ENCODE measurements at places on chromosomes 12 and 14.

DNA sequence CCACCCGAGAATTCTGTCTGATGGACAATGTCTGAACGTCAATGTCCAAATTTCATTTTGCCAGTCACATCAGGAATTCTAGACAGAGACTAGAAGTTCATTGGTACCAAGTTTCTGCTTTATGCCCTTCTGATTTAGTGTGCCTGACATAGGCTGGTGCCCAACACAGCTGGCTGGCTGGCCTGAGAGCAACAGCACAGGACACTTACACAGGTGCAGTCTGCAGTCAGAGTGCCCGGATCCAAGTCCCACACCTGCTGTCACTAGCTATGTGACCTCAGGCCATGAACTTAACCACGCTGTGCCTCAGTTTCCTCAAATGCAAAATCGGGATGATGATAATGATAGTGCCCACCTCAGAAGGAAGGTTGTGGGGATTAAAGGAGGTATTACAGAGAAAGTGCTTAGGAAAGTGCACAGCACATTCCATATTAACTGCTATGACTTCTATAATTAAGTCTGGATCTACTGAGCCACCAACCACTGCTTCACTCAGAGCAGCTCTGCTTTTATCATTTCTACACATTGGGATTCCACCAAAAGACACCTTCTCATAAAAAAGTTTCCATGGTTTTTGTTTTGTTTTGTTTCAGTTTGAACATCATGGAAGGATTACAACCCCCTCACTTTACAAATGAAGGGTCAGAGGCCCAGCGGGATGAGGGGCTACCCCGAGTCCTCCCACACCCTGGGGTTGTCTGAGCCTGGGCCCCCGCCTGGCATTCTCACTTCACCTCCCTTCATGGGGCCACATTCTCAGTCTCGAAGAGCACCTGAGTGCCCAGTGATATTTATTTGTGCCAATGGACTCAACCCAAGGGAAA lies 168.8 kb upstream of the BCL2L14 start:
- DNase-seq: no peak

GRCh38 chr12:97112136-97112535 lies 205.1 kb downstream of the NEDD1 start:
- DNase-seq: no peak

DNA sequence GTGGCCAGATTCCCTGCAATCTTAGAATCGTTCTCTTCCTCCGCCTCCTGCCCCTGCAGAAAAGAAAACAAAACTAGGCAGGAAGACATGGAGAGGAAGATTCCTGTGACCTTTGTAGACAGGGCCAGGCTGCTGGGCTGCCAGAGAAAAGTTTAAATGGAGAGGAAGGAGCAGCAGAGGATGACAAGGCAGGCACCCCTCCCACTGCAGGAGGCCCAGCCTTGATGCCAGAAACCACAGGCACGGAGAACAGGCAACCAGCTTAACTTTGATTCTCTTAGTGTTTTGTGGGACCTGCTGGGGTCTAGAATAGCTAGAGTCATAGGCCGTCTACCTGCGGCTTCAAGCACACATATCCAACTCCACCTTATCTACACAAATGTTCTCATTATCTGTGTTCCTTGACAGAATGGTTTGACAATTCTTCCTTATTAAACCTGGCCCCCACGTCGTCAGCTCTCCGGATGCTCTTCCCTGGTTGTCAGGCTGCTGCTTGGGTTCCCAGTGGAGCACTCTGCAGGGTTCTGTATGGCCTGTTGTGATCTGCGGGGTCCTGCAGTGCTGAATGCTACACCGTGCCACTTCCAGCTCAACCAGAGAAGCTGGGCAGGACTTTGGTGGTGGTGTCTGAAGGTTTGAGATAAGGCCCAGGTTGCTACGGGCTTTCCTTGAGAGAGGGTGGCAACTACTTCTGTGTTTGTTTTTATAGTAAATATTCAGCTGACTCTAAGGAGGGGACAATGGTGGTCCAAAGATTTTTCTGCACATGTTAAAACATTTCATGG lies 609.5 kb downstream of the AACS start:
- no peak for DNase-seq

DNA sequence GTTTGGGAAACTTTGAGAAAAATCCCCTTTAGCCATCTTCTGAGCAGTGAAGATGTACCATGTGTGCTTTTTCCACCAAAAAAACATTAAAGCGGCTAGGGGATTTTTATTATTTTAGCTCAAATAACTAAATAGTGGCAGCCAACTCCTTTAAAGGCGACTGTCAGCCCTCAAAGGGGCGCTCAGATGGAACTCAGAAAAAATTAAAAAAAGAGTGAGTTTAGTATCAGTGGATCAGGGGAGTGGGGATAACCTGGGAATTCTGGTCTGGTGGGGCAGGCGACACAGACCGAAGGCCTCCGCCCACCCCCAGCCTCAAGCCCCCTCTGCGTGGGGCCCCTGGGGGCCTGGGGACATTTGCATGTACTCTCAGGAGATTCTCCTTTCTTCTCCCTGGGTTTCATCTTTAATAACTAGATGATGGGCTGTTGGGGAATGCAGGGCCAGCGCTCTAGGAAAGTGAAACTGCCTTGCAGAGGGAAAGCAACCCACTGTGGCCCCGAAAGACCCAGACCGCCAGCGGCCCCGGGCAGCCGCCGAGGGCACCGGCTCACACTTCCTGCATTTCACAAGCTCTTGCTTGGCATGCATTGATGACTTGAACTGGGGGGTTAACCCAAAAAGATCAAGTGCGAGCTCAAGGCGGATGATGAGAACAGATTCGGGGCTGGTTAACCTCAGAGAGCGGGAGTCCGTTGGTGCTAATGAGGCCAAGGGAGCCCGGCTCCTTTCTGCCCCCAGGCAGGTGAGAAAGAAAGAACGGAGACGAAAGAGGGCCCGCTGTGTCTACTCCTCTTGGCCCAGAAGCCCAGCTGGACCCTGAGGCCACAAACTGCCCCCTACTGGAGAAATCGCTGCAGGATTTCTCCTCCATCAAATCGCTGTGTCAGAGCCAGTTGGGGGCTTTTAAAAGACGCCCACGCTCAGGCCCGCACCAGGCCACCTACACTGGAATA lies 7.3 kb upstream of the BATF start:
- peak; percentile 51 for DNase-seq

GRCh38 chr14:76591266-76591665 lies 170.0 kb upstream of the VASH1 start:
- no peak for DNase-seq

DNA sequence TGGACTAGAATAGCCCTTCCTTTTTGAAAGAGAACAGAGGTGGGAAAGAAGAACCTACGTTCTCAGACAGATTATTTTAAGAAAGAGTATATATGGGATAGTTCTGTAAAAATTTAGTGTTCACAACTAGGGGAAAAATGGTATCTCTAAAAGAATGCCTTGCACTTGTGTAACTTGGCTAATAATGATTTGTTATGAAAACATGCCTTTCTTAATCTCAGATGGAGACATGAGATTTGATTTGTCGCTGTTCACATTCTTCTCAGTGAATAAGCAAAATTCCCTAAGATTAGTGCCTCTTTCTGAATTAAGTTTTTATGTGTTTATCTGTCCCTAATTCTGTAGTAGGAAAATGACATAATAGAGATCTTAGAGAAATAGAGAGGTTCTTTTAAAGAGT lies 100.8 kb downstream of the USP15 start:
- no peak for DNase-seq

DNA sequence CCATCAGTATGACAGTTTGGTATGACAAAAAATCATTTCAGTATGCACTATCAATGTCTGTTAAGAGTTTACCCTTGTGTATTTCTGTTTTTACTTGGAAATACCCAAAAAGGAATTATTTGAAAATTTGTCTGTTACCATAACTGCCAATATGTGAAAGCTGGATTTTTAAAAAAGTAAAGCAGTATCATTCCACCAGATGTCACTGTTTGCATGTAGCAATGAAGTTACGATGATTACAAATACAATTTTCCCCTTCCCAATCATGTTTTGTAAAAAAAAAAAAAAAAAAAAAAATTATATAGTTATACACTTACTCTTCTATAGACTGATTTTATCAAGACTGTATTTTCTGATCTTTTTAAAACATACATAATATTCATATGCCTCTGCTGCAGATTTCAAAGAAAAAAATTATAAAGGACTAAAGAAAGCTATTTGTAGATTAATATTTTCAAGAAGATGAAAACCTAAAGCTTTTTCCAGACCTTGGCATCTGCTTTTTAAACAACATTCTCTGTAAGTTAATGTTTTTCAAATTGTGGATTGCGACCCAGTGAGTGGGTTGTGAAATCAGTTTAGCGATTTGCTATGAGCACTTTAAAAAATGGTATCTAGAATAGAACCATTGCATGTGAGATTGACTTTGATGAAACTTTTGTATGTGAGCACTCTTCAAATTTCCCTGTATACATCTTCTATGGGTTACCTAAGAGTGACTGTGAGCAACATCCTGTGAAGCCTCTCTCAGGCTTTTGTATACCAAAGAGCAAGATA lies 114.2 kb downstream of the TTC6 start:
- DNase-seq: no peak

GRCh38 chr12:120748242-120748641 lies 22.6 kb downstream of the ACADS start:
- no peak for DNase-seq

- DNase-seq: no peak
These were observed 40.5 kb downstream of the VEZT start for GRCh38 chr12:95258151-95258550.

GRCh38 chr12:16094437-16094836 lies 183.0 kb downstream of the SLC15A5 start:
- no peak for DNase-seq

- DNase-seq: no peak
These were observed 133.3 kb downstream of the TBX5 start for GRCh38 chr12:114272605-114273004.

DNA sequence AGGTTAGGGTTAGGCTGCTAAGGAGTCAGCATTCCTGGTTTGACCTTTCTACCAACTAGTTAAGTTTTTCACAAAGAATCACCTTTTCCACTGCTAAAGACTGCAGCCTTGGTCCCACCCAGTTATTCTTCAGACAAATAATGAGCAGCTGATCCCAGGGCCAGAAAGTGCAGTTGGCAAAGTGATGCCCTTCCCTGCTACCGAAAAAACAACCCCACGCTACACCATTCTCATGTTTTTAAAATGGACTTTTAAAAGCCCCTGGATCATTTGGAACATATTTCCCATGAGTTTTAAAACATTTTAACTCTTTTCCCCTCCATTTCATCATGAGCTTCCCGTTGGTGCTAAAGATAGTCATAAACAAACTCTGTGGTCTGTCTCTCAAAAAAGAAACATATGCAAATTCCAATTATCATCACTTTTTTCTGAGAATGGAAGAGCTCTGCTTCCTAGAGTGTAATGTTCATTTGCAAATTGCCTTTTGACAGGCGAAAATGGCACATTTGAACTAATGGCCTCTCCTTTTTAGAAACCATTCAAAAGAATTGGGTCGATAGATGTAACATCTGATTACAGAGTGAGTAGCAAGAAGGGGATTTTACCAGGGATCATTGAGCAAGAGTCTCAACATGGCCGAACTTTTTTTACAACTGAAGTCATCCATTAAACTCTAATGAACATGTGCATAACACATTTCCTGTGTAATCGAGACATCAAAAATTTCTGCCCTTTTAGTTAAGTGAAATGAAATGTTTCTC lies 129.3 kb upstream of the RAP1B start:
- no peak for DNase-seq

DNA sequence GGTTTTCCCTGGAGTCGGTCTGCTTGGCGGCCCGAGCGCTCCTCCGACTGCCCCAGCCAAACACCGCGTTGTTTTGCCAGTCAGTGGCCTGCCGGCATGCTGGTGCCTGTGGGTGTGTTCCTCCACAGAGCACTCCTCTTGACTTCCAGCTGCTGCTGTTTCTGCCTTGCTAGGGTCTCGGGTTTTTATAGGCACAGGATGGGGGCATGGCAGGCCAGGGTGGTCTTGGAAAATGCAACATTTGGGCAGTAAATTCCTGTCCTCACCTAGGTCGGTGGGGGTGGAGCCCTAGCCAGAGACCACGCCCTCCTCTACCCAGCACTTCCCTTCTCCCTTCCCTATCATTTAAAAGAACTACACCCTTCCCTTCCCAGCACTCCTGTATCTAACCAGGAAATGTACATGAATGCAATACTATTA lies 34.7 kb upstream of the VASH1 start:
- no peak for DNase-seq

Measured in activated T-cell treated with anti-CD3 and anti-CD28 coated beads, Interleukin-2, amount 50 U/mL, for 1 hour (primary cell).